Activated CD4-positive, alpha-beta T cell treated with anti-CD3 and anti-CD28 coated beads, Interleukin-2, amount 10 ng/mL, durations not matched to agents 7 days and 5 days (primary cell): ENCODE measurements at places on chromosomes 7 and 10. TPM values are rescaled to one million over a fixed set of nuclear protein-coding genes. Genes with fewer than 3 reads are reported as not detected.

ABCC2 gene
- total RNA-seq, result 1.3 TPM

TBATA gene
- not detected for total RNA-seq

CYP2C19 gene
- not detected for total RNA-seq

MSANTD7 gene
- 21.6 TPM for total RNA-seq

OR9A2 gene
- not detected for total RNA-seq

UNCX gene
- not detected for total RNA-seq
